ENCODE measurements at places on chromosomes 7 and 10.

DNA sequence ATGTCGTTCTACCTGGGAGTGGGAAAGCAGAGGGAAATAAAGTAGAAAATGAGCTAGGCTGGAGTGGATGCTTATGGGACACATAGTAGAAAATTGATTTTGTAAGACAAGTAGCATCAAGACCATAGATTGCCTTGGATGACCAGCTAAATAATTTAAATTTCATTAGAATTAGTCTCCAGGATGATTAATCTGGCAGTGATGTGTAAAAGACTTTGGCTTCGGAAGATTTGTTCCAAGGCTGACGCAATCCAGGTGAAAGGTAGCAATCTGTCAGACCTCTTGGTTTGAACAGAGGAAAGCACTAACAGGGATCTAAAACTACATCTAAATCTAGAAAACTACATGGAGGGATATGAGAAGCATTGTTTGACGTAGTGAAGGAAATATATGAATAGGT is 236.5 kb downstream of the ARL4A start:
- DNase-seq, result peak; percentile 50

DNA sequence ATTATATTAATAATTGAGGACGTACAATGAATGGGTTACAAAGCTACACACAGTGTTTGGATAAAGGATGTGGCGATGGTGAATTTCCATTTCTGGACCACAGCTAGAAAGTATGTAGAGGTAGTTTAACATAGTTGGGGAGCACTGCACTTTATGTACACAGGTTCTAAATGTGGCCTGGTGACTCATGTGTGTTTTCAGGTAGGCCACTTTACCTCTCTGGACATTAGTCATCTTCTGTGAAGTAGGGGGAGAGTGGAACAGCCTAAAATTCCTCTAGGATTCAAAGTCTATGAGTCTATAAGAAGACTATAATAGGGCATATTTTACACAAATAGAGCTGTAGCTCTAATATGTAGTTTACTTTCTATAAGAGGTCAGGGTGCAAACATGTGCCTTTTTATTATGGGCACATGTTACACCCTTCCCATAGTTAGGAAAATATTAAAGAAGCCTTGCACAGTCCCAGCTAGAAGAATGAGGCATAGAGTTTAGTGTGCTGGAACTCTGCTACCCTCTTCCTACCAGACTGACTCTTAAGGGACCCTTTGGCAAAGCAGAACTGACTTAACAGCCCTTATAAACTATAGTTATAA is 594.9 kb downstream of the LRMDA start:
- no peak for DNase-seq

- DNase-seq, result no peak
Measured at GRCh38 chr7:81926154-81926553, 156.3 kb upstream of the HGF start.

GRCh38 chr10:1361411-1362105 is 305.4 kb downstream of the WDR37 start:
- DNase-seq, result no peak

DNA sequence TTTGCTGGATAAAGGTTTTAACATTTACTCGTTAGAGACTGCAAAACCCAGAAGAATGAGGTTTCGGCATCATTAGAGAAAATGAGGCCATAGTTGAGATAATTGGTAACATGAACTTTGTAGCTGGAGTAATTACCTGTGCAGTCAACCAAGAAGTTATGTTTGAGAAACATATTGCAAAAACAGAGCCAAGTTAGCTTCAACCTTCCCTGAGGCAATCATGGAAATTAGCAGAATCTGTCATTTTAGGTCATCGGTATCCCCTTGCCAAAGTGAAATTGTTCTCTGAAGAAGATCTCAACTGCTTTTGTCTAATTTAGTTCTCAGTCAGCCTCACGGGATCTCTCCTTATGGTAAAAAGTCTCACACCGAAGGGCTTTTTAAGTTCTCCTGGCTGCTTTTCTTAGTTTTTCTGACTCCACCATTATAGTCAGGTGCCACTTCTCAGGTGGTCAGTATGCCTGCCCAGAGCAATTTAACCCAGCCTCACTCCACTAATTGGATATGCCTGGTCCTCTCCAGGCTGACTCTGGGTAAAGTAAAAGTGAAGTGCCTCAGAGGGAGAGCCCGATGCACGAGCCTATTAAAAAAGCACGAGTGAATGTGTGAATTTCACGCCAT is 52.5 kb downstream of the NRCAM start:
- no peak for DNase-seq

- no peak for DNase-seq
Measured at GRCh38 chr7:140229591-140230515, 53.1 kb upstream of the KDM7A start.

GRCh38 chr10:110568055-110568735 is 700 bp downstream of the SMC3 start:
- DNase-seq, result no peak

DNA sequence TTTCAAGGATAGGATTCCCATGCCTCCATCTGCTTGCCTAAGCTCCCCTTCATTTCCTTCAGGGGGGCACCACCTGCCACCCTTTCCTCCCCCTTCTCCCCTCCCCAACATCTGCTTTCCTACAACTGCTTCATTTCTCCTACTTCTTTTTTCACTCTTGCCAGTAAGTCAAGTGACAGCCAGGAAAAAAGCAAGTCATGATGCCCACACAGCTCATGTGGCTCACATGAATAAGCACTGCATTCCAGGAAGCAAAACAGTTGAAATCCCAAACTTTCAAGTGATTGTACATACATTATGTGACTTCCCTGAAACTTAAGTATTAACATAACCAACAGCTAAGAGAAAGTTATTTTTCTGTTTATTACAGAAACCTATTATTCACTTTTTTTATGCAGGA is 78.6 kb downstream of the TNS3 start:
- DNase-seq, result no peak

DNA sequence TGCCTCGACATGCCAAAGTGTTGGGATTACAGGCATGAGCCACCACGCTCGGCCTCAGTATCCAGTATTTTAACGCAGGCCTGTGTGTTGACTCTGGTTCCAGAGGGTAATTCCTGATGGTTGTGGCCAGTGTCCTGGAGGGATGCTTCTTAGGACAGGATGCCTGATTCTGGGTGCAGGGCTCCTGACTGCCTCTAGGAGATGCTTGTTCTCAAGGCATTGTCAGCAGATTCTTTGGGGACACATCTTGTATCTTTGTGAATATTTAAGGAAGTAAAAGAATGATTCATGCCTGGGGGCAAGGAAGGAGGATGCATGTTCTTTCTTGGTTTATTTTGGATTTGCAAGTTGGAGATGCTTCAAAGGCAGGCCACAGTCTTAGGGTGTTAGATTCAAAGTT is 2.2 kb downstream of the ZDHHC4 start:
- DNase-seq, result no peak

DNA sequence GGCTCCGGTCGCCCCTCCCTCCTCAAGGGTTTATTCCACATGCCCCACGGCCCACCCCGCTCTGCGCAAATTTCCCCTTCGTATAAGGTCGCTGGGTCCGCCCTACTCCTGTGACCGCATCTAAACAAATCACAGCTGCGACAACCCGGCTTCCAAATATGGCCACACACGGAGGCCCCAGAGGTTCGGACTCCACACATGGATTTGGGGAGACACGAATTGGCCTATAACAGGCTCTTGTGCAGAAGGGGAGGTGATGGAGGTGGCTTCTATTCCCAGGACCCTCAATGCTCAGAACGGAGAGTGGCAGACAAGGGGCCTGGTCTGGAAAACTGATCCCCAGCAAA is 90.1 kb downstream of the FOXL3 start:
- no peak for DNase-seq

GRCh38 chr7:158811461-158811860 is 17.8 kb downstream of the ESYT2 start:
- DNase-seq, result peak; percentile 37

DNA sequence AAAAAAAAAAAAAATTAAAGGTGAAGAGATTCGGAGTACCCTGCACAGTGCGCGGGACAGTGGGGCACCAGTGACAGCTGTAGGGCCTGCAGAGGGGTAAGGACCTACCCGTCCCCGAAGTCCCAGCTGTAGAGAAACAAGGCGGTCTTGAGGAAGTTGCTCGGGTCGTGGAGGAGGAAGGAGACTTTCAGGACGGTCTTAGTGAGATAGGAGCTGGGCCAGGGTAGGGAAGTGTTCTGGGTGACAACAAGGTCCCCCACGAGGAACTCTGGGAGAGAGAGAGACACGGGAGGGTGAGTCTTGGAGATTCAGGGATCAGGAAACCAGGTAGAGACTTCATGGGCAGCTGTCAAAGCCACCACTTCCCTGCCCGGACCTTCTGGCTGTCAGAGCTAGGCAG is 9.7 kb downstream of the TMEM130 start:
- DNase-seq, result no peak

- DNase-seq, result no peak
Measured at GRCh38 chr7:102434039-102434486, 688 bp downstream of the ORAI2 start.

GRCh38 chr10:89853781-89854191 is 152.4 kb downstream of the KIF20B start:
- no peak for DNase-seq

DNA sequence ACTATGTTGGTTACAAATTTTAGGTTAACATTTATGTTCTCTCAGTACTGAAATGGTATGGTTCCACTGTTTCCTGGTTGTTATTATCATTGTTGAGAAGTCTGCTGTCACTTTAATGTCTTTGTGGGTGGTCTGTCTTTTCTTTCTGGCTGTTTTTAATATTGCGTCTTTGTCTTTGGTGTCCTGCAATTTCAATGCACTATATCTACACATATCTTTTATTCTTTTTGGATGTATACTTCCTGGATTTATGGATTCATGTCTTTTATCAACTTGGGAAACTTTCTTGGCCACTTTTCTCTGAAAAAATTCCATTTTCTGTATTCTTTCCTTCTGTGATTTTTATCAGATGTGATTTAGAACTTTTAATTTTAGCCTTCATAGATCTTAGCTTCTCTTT is 250.2 kb downstream of the BUB3 start:
- DNase-seq, result no peak

DNA sequence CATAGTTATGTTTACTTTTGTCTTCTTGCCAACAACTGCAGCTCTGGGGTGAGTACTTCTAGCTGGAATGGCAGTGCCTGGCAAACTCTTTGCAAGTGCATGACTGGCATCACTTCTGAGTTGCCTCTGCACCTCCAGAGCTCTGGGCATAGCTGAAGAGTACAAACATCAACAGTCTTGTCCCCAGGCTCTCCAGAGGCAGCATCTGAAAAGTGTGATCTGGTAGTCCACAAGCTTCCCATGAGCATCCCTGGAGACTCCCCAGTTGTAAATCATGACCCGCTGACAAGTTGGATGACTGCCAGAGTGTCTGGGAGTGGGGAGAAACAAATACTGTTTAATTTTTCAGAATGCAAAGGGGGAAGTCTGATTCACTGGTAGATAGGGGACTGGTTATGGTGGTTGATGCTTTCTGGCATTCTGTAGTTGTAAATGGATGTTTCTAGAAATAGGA is 138.9 kb upstream of the CDK13 start:
- DNase-seq, result peak; percentile 49

DNA sequence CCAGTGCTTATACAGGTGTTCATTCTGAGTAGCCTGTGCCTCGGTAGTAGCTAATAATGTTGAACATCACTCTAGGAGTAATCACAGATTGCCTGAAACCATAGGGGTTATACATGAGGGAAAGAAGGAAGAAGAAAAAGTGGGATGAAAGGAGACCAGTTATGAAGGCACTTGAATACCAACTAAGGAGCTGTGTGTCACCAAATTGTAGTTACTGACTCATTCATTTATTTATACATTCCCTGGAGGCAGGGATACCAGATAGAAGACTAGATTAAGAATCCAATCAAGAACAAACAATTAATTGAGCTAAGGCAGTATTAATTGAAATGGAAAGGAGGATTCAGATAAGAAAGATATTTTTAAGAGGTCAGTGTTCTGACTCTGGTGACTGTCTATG is 129.6 kb upstream of the PRPS1L1 start:
- no peak for DNase-seq

- no peak for DNase-seq
Measured at GRCh38 chr10:21599582-21599981, 65.5 kb downstream of the MLLT10 start.

DNA sequence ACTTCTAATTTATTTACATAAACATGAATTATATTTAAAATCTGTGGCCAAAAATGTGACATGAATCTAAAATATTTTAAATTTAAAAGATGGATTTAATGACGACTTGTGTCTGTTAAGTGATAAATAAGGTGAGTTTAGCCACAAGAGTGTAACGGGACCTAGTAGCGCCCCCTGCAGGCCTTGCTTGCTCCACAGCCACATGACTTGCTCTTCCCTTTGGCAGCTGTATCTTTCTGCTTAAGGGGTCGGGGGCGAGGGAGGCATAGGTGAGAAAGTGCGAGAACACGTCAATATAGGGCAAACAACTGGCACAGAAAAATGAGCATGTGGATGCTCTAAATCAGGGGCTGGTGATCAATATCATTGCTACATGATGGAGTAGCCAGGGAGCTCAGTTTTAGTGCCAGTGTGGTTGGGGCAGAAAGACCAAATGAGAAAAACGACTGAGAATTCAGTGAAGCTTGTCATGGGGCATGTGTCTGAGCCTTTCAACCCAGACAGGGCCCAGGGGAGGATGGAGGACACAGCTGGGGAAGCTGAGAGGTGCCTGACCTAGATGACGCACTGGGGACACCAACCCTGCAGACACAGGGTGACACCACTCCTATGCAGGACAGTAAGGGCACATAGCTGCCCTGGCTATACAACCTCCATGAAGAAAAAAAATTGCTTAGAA is 49.8 kb downstream of the PAXIP1 start:
- DNase-seq, result no peak

DNA sequence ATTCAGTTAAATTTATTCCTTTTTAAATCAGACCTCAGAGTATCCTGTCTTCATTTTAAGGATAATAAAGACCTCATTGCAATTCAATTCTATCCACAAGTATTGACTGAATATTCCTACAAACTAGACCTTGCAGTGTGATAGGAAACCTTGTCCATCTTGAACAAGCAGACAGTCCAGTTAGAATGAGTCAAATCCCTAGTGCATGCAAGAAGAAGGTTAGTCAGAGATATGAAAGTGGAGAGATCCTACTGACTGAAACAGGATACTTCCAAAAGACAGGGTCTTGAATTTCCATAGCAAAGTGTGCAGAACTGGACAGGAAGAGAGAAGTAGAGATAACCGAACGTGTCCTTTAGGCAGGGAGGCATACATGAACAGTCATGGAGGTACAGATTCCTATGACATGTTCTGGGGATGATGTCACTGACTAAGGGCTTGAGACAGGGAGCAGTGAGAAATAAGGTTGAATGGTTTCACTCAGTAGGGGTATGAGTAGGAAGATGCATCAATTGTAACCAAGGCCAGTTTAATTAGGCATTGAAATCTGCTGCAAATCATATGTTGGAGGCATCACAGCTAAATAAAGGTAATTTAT is 45.2 kb downstream of the PPP1R3A start:
- DNase-seq, result no peak

All from epithelial cell of prostate (primary cell).